ENCODE measurements at places on chromosomes 5 and 9.
A peak's percentile ranks its signal among the peaks of the same experiment; 100 is the strongest.

DNA sequence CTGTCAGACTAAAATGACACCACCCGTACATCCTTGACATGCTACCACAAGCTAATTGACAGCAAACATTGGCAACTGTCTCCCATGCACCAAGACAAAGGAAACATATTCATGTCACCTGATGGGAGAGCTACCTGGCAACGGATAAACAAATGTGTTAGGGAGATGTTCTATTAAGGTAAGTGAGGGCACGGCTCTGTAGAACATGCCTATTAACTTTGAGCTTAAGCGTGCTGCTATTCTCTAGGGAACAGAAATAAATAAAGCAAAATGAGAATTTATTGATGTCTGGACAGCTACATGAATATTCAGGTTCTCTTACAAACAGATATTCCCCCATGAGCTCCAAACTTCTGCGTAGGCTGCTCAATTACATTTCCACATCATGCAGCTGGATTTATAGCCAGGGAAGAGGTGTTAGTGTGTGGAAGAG, 361.4 kb upstream of the RFX3 start:
- no peak for DNase-seq

GRCh38 chr9:133235549-133236222, 26.6 kb upstream of the OBP2B start:
- no peak for DNase-seq

GRCh38 chr5:157563373-157563928, 12.1 kb downstream of the ADAM19 start:
- no peak for DNase-seq

DNA sequence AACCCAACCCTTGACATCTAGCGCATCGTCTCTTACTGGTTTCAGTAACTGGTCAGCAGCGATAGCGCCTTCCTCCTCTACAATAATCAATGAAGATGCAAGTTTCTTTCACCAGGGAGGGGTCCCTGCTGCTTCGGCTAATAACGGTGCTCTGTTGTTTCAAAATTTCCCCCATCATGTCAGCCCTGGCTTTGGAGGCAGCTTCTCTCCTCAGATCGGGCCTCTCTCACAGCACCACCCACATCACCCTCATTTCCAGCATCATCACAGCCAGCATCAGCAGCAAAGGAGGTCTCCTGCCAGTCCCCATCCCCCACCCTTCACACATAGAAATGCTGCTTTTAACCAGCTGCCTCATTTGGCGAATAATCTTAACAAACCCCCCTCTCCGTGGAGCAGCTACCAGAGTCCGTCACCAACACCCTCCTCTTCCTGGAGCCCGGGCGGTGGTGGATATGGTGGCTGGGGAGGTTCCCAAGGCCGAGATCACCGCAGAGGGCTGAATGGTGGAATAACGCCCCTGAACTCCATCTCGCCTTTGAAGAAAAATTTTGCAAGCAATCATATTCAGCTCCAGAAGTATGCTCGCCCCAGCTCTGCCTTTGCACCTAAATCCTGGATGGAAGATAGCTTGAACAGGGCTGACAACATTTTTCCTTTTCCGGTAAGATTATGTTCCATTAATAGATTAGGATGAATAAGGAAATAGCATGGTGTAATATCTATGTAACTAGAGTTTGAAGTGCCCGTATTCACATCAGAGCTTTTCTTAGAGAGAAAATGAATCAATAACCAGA, 2.2 kb downstream of the CPEB4 start:
- DNase-seq, result no peak

DNA sequence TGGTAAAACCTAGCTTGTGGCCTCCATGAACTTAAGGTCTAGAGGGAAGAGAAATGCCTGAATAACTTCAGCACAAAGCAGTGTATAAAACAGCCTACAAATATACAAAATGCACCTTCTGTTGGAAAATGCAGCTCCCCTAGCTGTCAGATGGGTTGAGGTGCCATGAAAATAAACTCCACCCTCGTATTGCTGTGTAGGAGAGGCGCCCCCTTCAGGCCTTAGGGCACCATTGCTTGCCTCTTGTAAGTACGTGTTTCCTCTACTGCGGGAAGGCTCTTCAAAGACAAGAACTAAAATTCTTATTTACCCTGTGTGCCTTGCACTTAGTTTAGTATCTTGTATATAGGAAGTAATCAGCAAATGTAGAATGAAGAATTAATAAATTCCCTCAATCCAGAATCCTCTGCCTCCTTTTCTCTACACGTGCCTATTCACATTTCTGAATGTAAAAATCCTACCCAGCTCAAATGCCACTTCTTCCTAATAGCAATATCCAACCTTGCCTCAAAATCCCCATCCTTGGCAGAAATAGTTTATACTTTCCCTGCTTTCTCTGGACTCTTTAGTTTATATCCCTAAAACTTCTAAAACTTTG, 393.7 kb upstream of the PDE4D start:
- peak; percentile 23 for DNase-seq

DNA sequence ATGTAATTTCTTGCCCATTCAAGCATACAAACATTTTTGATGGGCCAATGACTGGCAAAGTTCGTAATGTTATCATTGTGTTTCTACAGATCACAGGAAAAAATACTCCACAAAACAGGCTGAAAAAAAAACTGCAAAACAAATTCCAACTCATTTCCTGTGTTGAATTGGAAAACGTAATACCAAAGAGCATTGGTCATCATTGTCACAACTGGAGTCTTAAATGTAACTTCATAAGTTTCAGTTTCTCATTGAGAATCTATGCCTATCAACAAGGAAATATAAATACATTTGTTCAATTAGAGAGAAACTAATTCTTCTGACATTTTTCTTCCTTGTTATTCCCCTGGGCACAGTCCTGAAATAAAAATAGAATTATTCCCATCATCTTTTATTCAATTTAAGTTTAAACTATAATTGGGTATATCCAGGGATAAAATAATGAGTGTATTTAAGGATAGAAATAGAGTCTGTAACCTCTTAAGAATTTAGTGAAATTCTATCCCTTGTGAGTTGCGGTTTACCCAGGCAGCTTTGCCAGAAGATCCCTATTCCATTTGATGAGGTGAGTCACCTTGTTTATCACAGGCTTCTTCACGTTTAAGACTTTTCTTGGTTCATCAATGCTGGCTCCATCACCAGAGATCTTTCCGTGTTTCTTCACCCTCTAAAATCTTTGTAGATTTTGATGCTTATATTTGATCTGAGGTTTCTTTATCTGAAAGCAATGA, 112.7 kb upstream of the ITGA1 start:
- peak; percentile 60 for DNase-seq

DNA sequence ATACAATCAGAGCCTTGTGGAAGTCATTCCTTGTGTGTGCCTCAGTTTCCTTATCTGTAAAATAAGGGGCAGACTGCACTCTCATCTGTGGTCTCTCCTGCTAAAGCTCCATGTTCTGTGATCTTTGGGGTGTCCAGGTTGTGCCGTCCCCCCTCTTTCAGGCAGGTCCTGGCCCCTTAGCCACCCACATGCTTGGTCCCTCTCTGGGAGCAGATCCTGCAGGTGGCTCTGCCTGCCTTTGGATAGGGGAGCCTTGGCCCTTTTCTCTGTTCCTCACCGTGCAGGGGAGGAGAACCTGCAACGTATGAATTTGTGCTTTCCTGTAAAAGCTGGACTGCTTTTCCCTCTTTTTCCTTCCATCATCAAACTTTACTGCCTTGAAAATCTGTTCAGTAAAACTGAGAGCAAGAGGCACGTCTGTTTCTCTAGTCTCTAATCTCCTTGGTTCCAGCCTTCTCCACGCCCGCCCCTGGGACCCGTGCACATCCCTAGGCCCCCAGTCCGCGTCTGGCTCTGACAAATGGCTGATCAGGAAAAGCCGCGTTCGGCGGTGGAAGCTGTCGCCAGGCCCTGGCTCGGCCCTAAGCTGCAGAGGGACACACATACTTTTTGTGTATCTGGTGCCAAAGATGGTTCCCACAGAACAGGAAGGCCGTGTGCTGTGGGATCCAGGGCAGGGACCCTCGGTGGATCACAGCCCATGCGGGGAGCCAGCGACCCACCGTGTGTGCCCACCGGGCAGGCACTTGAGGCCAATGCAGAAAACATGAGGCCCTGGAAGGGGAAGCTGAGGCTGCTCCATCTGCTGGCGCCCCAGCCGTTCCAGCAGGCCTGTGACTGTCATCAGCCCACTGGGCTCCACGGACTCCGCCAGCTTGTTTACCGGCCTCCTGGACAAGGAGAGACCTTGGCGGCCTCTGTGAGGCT, 43.4 kb upstream of the COL5A1 start:
- no peak for DNase-seq

DNA sequence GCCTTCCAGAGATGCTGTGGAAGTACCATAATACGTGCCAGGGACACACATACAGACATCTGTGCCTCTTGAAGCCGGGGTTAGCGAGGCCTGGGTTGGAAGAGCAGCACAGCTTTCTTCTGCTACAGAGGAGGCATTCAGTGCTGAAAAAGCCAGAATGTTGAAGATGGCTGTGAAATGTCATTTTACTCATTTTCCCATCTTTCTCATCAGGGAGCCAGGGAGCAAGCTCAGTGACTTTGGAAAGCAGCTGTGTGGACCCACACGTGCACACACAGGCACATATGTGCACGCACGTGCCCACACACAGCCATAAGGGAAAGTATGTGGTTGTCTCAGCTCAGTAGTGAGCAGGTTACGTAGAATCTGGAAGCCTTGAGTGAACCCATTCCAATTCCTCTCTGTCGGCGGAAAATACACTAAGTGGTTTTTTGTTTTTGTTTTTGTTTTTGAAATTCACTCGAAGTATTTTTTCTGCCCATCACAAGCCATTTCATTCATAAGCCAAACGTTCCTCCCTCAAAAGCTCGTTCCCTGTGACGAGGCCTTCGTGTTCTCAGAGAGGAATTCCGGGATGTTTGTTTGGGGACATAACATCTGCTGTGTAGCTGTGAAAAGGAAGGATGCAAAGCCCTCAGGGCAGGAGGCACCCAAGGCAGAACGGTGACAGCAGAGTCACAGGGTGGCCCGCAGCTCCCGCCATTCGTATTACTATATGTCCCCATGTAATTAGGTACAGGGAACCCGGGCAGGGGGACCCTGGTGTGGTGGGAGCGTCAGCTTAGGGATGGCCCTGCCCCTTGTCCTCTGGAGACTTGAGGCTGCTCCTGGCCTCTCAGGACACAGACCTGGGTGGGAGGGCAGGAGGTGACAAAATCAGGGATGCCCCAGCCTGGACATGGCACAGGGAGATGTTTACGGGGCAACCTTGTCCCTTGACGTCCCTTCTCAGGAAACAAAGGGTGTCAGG, 29.0 kb upstream of the ANKRD33B start:
- DNase-seq, result no peak

- DNase-seq, result no peak
These were observed 5.9 kb upstream of the ERAP2 start for GRCh38 chr5:96870094-96871026.

DNA sequence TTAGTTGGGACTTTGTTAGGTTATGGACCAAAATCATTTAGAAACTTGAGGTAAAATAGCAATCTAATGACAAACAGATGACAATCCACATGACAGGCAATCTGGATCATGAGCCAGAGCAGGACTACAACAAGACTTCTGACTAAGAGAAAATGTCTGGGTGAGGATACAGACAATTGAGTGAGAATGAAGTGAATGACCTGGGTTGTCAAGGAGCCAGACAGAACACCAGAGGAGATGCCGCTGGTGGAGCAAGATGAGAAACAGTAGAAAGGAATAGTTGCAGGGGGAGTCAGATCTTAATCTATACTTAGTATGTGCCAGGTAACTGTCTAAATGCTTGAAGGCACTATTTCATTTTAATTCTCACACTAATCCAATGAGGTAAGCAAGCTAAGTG, 277.8 kb downstream of the PRELID2 start:
- DNase-seq, result no peak

DNA sequence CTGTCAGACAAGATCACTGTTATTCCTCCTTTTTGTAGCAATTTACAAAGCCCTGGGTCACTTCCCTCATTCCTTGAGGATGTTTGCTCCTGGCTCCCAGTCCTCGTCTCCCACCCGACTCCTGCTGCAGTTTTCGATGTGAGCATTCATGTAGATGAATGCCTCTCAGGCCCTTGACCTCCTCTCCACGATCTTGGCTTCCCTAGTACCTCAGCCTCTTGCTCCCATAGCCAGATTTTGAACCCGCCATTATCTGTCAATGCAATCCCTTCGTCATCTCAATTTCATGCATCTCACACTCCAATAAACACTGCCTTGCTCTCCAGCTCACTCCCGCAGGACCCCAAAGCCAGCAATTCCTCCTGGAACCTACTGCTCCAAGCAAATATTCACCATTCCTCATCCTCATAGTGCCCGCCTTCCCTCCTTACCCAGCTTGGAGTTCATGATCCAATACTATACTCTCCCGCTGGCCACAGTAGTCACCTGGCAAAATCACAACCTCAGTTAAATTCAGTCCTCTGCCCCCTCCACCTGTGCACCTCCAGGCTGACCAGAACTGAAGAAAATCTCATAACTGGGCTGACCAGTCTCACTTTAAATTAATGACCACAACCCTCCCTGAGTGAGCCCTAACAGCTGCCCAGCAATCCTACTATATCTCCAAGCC, 35.1 kb upstream of the JADE2 start:
- DNase-seq, result no peak
